Hematopoietic multipotent progenitor cell treated with erythropoietin and hydrocortisone succinate and interleukin-3 and kit ligand, for 4 days (in vitro differentiated cells): ENCODE measurements at places on chromosomes 2 and 18.

DNA sequence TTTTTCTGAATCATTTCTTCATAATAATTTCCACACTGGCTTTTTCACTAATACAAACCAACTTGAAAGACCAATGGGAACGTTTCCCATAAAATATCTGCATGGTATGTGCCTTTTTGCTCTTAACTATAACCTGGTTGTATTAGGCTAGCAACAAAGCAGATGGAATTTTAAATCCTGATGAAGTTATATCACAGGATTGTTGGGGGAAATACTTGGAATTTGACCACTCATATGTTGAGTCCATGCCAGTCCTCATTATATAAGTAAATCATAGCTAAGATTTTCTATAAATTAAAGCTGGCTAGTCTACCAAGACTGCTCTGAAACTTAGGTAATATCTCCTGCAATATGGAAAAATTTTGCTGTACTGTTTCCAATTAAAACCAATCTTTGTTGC lies 99.5 kb downstream of the TANC1 start:
- DNase-seq, result no peak

GRCh38 chr2:99404039-99404796 lies 67.0 kb downstream of the EIF5B start:
- no peak for DNase-seq

DNA sequence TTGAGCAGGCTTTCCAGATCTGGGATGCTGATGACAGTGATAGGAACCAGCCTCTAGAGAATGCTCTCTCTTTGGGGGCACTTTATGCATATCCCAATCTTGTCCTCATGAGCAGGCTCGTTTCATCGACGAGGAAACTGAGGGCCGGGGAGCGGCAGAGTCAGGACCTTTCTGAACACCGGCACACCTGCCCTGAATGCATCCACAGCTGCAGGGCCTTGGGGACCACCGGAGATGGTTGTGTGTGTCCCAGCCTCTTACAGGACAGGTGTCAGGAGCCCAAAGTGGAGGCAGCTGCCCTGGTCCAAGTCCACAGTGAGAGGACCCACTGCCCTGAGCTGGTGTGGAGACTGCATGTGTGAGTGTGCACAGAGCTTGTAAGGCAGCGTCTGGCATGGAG lies 47.6 kb upstream of the FAHD2A start:
- DNase-seq, result no peak

GRCh38 chr2:66344087-66344663 lies 90.8 kb upstream of the MEIS1 start:
- no peak for DNase-seq

- DNase-seq, result no peak
Measured at GRCh38 chr18:58640428-58640805, 11.5 kb upstream of the ALPK2 start.

GRCh38 chr2:231186325-231186724 lies 12.1 kb upstream of the ARMC9 start:
- no peak for DNase-seq

- peak; percentile 35 for DNase-seq
Measured at GRCh38 chr2:217993138-217993537, 9.7 kb downstream of the TNS1 start.

DNA sequence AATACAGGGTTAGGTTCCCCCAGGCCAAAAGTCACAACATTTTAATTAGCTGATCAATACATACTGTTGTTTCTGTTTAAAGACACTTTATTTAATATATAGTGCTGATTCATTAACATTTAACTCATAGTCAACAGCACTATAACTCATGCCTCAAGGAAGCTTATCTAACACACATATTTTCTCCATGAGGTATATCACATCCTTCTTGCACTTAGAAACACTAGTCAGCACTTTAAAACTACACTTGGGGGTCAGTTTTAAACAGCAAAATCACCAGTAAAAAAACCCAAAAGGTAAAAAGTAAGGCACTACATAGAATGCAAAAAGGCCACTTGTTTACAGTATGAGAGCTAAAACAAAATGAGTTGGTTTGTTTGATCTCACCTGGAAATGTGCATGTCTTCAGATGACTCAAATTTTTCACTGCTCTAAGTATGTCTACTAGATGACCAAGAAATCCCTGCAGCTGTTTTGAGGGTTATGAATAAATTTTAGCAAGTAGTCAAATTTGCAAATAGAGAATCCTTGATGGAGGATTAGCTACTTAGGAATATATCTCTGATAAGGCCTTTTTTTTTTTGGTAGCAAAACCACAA lies 54.1 kb upstream of the EPB41L5 start:
- DNase-seq, result no peak

- DNase-seq, result peak; percentile 38
Measured at GRCh38 chr2:4762951-4763376, 929.2 kb upstream of the SOX11 start.

DNA sequence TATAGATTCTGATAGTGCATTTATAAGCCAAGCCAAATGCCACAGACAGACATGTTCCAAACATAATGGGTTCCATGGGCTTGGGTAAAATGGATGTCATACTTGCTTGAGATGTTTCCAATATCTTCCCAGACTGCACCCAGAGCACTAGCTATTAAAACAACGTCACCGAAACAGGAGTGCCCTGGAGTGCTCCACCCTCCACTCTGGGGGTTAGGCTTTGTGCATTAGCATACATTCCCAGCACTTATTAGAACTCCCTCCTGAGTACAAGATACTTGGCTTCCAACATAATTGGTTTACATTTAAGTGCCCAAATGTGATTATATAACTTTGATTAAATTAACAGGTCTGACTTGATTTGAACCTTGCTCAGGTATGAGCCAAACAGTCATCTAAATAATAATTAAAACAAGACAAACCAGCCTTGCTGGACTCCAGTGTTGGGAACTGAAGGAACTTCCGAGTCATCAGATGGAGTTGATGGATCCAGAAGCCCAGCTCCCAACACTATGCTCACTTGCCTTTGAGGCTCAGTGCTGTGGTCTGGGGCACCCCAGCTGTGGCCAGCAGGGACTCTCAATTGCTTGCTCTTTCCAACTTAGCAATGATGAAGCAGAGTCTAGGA lies 60.5 kb upstream of the LGALSL start:
- DNase-seq, result no peak

DNA sequence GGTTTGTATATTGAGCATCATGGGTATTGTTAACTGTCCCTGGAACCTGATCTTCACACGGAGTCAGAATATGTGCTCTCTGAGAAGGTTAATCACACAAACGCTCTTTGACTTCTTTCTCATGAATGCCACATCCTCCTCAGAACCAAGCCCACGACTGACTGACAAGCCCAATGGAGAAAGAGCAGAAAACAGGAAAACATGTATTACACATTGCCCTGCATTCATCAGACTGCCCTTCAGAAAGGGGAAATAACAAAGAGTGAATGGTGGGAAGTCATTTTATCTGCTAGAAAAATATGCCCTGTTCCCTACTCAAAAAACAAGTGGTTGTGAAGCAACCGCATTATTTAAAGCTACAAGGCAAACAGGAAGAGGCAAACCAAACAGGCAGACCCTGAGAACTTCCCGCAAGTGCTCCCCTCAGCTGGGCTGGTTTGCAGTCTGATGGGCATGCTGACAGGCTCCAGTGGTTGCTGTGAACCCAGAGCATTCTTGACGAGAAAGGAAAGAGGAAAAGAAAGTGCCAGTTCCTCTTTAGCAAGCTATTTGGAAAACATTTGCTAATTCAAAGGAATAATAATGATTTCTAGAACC lies 172.9 kb upstream of the SETBP1 start:
- peak; percentile 89 for DNase-seq

GRCh38 chr18:77530732-77531131 lies 281.1 kb downstream of the GALR1 start:
- DNase-seq, result no peak

DNA sequence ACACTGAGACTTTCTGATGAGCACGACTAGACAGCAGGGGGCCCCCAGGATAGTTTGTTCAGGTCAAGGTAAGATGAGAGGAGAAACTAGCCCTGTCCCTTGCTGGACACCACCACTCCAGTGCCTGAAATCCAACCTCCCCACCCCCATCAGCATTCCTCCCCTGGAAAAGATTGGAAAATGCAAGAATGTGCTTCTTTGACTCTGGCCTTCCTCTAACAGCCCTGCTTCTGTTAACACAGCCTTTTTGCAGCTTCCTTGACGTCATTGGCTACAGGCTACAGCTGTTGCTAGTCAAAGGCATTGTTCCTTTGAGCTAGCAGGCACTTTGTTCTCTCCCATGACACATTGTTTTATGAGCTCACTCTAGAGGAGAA lies 20.1 kb upstream of the LTBP1 start:
- no peak for DNase-seq

DNA sequence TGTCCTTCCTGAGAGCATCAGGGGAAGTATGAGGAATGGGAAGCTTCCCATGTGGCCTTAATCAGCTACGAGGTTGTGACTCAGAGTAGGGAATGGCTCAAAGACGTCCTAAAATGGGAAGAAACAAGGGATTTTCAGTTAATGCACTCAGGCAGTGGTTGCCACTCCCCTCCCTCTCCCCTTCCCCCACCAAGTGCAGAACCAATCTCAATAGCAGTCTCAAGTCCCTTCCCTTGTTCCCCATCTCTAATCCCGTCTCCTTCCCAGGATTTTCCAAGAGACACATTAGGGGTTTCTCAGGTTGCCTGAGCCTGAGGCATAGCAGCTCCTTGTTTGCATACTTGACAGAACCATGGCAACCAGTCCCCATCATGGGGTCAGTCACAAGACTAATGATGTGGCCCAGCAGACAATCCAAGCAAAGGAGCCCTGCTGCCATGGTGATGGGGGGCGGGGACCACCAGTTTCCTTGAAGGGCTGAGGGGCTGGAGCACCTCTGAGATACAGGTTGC lies 18.2 kb upstream of the RESP18 start:
- DNase-seq, result no peak

GRCh38 chr18:29084120-29084519 lies 907.2 kb upstream of the CDH2 start:
- DNase-seq, result no peak

- DNase-seq, result no peak
Measured at GRCh38 chr2:205731583-205731981, 49.3 kb downstream of the NRP2 start.

- DNase-seq, result peak; percentile 35
Measured at GRCh38 chr2:176931588-176932563, 280.7 kb upstream of the HNRNPA3 start.

- DNase-seq, result no peak
Measured at GRCh38 chr2:196376984-196377877, 205.9 kb upstream of the STK17B start.

- peak; percentile 71 for DNase-seq
Measured at GRCh38 chr2:68225119-68225632, 27.2 kb downstream of the PPP3R1 start.

DNA sequence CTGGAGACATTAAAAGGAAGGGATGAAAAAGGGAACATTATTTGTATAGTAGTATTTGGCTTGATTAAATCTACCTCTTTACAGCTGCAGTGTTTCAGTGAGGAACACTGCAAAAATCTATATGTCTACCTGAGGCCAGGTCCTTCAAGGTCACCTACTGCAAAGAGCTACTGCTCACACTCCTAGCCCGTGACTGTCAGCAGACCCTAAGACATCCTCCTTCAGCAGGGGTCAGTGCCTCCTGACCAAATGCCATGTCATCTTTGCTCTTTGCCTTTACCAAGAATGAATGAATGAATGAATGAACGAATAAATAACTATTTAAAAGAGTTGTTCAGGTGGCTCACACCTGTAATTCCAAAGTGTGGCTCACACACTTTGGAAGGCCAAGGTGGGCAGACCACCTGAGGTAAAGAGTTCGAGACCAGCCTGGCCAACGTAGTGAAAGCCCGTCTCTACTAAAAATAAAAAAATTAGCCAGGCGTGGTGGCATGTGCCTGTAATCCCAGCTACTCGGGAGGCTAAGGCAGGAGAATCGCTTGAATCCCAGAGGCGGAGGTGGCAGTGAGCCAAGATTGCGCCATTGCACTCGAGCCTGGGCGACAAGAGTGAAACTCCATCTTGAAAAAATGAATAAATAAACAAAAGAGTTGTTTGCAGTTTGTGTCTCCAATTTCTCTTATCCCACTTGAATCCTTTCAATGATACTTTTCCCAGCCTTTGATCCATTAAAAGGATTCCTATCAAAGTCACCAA lies 84.3 kb upstream of the GRB14 start:
- no peak for DNase-seq

DNA sequence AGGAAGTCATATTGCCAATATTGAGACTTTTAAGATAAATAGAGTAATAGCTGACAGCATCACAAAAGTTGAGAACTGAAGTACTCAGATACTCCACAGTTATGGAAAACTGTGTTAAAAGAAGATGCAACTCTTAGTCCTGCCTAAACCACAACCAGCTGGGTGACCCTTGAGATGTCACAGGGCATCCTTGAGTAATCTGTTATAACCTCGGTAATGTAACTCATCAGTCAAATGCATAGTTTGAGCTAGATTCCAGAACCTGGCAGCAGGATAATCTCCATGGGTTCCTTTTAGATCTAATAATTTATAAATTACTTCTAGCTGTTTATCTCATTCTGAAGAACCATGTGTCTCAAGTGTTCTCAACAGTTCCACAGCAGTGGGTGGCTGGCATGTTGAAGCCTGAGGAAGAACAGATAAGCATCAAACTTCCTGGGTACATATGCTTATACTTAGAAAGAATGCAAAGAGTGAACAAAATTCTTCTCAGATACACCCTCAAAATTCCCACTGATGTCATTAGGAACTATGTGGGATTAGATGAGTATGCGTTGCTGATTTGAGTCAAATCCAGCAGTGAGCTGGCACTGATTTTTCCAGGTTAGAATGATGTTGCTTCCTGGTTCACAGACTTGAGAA lies 304.1 kb upstream of the ERBB4 start:
- no peak for DNase-seq

- DNase-seq, result no peak
Measured at GRCh38 chr2:10236571-10237391, 65.9 kb upstream of the HPCAL1 start.

DNA sequence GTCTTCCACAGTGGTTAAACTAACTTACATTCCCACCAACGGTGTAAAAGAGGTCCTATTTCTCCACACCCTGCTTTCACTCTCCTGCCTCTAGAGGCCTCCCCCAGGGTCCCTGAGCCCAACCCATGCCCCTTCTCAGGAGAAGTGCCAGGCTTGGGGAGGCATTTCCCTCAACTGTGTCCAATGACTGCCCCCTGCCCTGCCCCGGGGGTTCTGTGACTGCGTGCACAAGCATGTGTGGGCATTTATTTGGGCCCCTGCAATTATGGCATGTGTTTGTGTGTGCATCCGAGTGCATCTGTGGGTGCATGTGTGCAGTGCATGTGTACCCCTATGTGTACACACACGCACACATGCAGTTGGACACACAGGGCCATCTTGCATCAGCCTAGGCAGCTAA lies 57.3 kb downstream of the INHBB start:
- DNase-seq, result no peak

DNA sequence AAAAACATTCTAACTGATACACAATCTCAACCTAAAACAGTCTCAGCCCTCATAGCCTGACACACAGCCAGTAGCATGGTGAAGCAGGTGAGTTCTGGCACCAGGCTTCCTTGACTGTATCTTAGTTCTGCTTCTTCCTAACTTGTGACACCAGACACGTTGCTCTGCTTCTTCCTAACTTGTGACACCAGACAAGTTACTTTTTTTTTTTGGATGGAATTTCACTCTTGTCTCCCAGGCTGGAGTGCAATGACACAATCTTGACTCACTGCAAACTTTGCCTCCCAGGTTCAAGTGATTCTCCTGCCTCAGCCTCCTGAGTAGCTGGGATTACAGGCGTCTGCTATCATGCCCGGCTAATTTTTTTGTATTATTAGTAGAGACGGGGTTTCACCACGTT lies 6.7 kb upstream of the ATG16L1 start:
- no peak for DNase-seq

- no peak for DNase-seq
Measured at GRCh38 chr2:72082021-72082601, 65.6 kb downstream of the CYP26B1 start.

GRCh38 chr18:34121200-34121721 lies 103.5 kb downstream of the NOL4 start:
- DNase-seq, result no peak
